ENCODE measurements at places on chromosomes 16 and 17. TPM values are rescaled to one million over a fixed set of nuclear protein-coding genes. Genes with fewer than 3 reads are reported as not detected.

GRCh38 chr16:55660828-55661227 is 5.0 kb downstream of the SLC6A2 start:
- no peak for DNase-seq

FN3K gene
- 0.68 TPM for total RNA-seq

DNA sequence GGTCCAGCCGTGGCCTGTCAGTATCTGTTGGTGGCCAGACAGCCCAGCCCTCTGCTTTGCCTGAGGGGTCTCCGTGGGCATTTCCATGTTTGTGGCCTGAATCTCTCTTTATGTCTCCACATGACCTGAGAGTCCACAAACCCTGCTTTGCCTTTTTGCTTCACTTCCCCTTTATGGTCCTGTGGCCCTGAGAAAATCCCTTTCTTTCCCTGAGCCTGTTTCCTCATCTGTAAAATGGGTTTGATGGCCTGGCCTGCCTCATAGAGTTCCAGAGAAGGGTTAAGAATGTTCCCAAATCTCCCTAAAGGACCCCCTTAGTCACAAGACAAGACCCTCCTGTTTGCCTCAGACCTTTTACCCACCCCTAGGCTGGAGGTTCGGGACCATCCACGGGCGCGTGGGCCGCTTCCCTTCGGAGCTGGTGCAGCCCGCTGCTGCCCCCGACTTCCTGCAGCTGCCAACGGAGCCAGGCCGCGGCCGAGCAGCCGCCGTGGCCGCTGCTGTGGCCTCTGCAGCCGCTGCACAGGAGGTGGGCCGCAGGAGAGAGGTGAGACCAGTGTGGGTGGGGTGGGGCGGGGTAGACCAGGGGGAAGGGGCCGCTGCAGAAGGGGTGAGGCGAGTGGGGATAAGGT is 26.2 kb upstream of the ALKBH5 start:
- no peak for DNase-seq

GRCh38 chr17:59649886-59650285 is 30.2 kb downstream of the CLTC start:
- DNase-seq, result no peak

GRCh38 chr17:8225813-8226535 is 15.6 kb upstream of the AURKB start:
- peak; percentile 74 for DNase-seq

TBC1D3G gene
- not detected for total RNA-seq

DNA sequence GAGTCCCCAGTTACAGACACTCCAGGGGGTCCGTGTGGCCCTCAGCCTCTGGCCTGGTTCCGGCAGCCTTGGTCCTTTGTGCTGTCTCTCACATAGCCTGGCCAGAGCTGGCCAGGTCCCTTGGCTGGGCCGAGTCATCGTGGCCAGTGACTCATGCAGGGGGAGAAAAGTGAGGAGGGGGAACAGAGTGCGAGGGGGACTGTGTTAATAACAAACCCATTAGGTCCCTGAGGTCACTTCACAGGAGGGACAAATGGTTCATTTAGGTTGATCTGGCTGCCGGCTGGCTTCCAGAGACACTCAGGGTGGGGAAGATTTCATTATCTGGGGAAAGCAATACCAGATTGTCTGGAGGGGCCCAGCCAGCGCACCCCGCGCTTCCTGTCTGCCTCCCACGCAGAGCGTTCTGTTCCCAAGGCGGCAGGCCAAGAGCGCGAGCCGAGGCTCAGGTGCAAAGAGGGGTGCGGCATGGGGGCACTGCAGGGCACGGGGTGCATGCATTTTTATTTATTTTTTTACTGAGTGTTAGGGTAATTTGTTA is 223.1 kb downstream of the SEC14L1 start:
- DNase-seq, result no peak

CCDC40 gene
- 1.3 TPM for total RNA-seq

GRCh38 chr17:71380535-71380934 is 740.3 kb upstream of the SOX9 start:
- DNase-seq, result no peak

GRCh38 chr16:53291757-53292392 is 142.4 kb upstream of the RBL2 start:
- no peak for DNase-seq

- peak; percentile 49 for DNase-seq
Observed at GRCh38 chr16:20938426-20938825, 37.9 kb downstream of the LYRM1 start.

TNK1 gene
- 0.78 TPM for total RNA-seq

DNA sequence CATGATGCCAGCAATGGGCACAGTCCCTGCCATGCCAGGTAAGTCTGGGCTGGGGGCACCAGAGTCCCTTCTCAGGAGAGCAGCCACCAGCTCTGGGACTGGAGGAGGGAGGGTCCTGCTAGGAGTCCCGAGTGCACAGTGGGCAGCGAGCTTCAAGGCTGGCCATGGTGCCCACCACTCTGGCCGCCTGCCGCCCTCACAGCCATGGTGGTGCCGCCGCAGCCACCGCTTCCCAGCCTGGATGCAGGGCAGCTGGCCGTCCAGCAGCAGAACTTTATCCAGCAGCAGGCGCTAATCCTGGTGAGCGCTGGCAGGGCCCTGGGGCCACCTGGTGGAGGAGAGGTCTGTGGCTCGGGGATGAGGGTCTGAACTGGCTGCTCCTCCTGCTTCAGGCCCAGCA is 17.9 kb upstream of the SMIM5 start:
- DNase-seq, result no peak

DNA sequence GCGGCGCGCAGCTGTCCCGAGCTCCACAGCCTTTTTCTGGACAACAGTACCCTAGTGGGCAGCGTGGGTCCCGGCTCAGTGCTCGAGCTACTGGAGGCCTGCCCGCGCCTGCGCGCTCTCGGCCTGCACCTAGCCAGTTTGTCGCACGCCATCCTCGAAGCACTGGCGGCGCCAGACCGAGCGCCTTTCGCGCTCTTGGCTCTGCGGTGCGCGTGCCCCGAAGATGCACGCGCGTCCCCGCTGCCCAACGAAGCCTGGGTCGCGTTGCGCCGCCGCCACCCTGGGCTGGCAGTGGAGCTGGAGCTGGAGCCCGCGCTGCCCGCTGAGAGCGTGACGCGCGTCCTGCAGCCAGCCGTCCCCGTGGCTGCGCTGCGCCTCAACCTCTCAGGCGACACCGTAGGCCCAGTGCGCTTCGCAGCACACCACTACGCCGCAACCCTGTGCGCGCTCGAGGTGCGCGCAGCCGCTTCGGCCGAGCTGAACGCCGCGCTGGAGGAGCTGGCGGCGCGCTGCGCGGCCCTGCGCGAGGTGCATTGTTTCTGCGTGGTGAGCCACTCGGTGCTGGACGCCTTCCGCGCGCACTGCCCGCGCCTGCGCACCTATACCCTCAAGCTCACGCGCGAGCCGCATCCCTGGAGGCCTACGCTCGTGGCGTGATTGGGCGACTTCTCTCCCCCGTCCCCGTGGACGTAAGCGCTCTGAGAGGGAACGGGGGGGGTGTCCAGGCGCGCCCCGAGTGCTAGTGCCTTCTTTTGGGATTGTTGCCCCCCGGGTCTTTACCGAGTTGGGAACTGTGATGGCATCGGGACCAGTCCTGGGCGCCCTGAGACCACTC is 1.2 kb upstream of the HSF4 start:
- peak; percentile 66 for DNase-seq

KRTAP3-2 gene
- total RNA-seq, result not detected

GRCh38 chr17:15023589-15024336 is 241.4 kb downstream of the PMP22 start:
- peak; percentile 1 for DNase-seq

NFAT5 gene
- total RNA-seq, result 10.7 TPM

AATK gene
- total RNA-seq, result not detected

- no peak for DNase-seq
Observed at GRCh38 chr17:5468075-5468473, 708 bp downstream of the DHX33 start.

GRCh38 chr17:39227364-39227919 is 1.7 kb upstream of the STAC2 start:
- DNase-seq, result no peak

NDRG4 gene
- total RNA-seq, result 2.5 TPM

- no peak for DNase-seq
Observed at GRCh38 chr17:65674246-65675045, 113.0 kb upstream of the AXIN2 start.

GPR179 gene
- not detected for total RNA-seq

DNA sequence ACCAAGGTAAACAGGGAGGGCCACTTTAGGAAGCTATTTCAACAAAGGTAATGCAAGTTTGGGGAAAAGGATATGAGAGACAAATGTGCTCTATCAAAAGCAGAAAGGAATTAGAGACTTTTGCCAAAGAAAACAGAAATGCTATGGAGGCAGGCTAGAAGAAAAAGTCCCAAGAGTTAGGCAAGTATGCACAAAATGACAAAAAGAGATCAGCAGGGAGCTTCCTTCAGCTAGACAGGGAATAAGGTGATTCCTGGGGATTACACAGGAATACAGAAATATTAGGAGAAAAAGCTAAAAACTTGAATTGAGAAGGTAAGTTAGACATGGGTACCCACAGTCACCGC is 2.4 kb downstream of the FXR2 start:
- DNase-seq, result no peak

GRCh38 chr17:50590946-50591737 is 30.6 kb downstream of the CACNA1G start:
- DNase-seq, result no peak

GRCh38 chr16:82631701-82632685 is 5.2 kb downstream of the CDH13 start:
- DNase-seq, result peak; percentile 82

GRCh38 chr16:23274968-23275367 is 27.1 kb upstream of the SCNN1B start:
- DNase-seq, result no peak

- DNase-seq, result no peak
Observed at GRCh38 chr17:4648741-4649140, 7.3 kb upstream of the ALOX15 start.

DNA sequence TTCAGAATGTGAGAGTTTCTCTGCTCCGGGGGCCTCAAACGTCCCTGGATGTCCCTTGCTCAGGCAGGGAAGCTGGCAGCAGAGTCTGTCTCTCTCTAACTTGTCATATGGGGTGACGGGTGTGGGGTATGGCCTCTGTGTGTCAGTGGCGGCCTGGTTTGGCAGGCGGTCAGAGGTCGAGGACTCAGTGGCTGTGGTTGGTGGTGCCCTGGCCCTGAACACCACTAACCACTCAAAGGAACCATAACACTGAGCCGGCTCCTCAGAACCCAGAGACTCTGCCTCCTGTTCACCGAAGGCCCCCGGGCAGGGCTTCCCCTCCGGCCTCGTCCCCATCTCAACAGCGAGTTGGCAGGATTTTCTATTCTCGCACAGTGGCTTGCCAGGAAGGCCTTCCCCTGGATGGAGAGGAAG is 677 bp downstream of the P2RX1 start:
- DNase-seq, result no peak

- no peak for DNase-seq
Observed at GRCh38 chr17:49985310-49985990, 9.6 kb downstream of the DLX3 start.

- DNase-seq, result no peak
Observed at GRCh38 chr17:74413491-74413890, 18.4 kb upstream of the GPRC5C start.

GRCh38 chr16:55390630-55391237 is 66.7 kb downstream of the IRX6 start:
- no peak for DNase-seq

DNA sequence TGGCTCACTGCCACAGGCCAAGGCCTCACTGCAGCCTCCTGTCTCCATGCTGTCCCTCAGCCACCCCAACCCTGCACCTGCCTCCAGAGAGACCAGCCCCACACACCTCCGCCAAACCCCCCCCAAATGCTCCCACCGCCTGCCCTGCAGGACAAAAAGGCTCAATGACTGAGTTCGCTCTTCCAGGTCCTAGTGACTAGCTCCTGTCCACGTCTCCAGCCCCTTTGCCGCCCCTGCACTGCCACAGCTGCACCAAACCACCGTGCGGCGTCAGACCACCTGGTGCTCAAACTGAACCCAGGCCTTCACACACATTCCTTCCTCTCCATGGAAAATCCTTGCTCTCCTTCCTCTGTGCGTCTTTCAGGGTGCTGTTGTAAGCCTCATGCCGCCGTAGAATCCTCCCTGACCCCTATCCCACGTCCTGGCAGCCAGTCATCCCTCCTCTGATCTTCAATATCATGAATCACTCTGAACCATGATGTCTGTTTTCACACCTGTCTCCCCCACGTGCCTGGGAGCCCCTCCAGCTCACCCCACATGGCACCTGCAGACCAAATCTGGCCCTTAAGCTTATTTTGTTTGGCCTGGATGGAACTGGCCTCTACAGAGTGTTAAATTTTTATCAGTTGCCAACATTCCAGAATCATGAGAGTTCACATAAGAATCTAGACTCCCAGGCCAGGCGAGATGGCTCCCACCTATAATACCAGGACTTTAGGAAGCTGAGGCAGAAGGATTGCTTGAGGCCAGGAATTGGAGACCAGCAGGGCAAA is 4.3 kb upstream of the GSG1L start:
- peak; percentile 32 for DNase-seq

RRAD gene
- total RNA-seq, result 5.1 TPM

DNA sequence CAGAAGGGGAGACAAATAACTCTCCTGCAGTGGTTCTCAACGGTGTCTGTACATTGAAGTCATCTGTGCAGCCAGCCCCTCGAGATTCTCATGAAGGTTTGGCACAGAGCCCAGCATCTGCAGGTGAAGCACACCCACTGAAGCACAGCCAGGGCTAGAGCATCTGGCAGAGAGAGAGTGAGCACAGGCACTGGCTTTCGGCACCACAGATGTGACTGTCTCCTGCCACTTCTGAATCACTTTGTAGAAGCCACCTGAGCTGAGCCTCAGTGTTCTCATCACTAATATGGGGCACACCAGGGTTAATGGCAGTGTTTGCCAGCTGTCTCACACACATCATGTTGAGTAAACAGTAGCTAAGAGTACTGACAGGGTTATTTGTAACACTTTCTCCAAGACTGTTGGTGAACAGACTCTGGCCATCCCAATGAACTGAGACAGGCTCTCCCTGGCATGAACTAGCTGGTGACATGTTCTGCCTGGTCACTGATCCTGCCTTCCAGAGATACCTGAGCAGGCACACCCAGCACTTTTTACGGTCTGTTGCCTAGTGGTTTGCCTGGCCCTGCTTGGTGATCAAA is 10.9 kb downstream of the HSPB9 start:
- DNase-seq, result no peak

DNA sequence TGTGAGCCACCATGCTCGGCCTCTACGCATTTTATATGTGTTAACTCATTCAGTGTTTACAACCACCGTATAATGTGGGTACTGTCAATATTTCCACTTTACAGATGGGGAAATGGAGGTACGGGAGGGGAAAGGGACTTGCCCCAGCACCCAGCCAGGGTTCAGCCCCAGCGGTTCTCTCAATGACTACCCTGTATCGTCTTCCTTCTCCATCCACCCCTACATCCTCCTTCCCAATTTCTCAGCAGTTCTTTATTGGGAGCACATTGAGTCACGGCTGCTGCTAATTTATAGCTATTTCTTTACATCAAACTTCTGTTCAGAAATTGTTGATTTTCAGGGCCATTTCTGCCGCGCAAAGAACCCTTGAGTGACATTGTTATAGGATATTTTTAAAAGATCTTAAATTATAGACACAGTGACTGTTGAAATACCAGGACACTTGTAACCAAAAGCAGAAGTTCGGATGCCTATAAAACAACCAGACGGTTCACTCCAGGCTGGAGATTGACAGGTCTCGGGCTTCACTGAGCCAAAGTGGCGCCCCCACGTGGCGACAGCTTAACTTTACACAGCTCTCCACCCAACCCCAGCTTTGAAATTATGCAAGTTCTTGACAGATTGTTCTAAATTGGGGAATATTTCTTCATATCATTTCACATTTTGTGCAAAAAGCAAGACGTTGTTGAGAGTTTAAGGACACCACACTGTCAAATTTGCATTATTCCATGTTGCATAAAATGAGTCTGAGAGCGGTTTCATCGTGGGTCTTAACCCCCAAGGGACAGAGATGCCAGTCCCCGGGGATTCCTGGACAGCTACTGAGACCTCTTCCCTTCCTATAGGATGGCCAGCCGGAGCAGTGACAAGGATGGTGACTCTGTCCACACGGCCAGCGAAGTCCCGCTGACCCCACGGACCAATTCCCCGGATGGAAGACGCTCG is 11.8 kb downstream of the SYT17 start:
- peak; percentile 40 for DNase-seq
